ENCODE measurements at places on chromosomes 3 and 15.

- no peak for DNase-seq
Observed at GRCh38 chr3:116607205-116607604, 102.4 kb upstream of the TUSC7 start.

GRCh38 chr3:94305835-94306611 is 243.2 kb downstream of the NSUN3 start:
- DNase-seq = no peak

GRCh38 chr15:19973718-19974117 is 567.9 kb downstream of the GOLGA6L6 start:
- no peak for DNase-seq

- DNase-seq = no peak
Observed at GRCh38 chr15:89781055-89781454, 4.9 kb downstream of the MESP2 start.

GRCh38 chr3:87161851-87162250 is 65.3 kb upstream of the CHMP2B start:
- DNase-seq = no peak

GRCh38 chr3:101128786-101129185 is 135.6 kb upstream of the ABI3BP start:
- DNase-seq = peak; percentile 23

DNA sequence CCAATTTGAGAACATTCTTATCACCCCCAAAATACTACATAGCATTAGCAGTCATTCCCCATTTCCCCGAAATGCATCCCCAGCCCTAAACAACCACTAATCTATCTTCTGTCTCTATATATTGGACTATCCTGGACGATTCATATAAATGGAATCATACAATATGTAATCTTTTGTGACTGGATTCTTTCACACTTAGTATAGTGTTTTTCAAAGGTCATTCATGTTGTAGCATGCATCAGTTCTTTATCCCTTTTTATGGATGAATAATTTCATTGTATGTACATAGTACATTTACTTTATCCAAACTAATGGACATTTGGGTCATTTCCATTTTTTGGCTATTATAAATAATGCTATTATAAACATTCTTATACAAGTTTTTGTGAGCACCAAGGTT is 27.5 kb upstream of the EIF1B start:
- DNase-seq = no peak

GRCh38 chr3:159989973-159990846 is 1.6 kb downstream of the IL12A start:
- DNase-seq = no peak

All from iris pigment epithelial cell (primary cell).